GM23338 (cell line): ENCODE measurements at places on chromosomes 7 and 10.

DNA sequence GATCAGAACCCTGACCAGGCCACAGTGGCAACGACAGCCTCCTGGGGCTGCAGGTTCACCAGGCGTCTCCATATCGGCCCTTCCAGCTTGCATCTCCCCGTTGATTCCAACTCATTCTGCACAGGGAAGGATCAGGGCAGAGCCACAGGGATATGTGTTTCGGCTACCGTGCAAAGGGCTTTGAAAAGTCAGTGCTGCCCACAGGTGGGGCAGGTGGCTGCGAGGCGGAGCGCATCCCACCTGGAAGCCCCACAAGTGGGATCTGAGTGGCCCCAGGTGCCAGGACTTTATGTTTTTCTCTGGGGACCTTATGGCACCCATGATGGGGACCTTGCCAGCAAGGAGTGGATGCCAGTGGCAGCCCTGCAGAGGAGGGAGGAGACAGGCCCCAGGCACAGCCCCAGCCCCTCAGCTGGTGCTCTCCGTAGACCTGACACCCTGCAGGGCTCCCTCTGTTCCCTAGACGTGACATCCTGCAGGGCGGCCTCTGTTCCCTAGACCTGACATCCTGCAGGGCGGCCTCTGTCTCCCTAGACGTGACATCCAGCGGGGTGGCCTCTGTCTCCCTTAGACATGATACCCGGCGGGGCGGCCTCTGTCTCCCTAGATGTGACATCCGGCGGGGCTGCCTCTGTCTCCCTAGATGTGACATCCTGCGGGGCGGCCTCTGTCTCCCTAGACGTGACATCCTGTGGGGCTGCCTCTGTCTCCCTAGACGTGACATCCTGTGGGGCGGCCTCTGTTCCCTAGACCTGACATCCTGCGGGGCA, 189.4 kb downstream of the ELFN1 start:
- DNase-seq, result no peak

DNA sequence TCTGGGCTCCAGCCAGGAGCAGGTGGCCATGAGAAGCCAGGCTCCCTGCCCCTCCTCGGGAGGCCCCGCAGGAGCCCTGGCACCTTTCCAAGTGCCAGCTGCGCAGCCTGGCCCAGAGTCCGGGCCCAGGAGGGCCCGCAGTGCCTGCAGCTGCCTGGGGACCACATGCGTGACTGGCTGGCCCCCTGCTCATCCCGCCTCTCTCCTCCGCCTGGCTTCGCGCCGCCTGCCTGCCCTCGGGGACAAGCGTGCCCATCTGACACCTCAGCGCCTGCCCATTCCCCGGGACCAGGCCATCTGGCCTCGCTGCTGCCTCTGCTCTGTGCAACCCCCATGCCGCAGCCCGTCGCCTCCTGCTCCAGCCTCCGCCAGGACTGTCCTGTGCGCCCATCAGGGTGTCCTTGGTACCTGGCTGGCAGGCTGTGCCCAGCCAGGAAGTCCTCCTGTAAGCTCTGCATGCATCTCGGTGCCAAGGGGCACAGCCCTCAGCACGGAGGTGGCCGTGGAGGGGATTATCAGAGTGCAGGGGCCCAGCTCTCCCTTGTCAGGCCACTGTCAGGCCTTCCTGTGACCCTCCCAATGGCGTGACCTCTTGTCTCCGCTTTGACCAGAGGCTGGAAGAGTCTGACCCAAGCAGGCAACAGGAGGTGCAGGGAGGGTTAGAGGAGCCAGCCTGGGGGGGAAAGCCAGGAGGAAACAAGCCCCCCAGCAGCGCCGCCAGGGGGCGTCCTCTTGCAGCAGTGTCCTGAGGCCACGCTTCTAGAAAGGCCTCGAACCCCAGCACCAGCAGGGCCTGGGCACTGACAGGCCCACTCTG, 50.5 kb downstream of the TMEM209 start:
- peak; percentile 74 for DNase-seq

DNA sequence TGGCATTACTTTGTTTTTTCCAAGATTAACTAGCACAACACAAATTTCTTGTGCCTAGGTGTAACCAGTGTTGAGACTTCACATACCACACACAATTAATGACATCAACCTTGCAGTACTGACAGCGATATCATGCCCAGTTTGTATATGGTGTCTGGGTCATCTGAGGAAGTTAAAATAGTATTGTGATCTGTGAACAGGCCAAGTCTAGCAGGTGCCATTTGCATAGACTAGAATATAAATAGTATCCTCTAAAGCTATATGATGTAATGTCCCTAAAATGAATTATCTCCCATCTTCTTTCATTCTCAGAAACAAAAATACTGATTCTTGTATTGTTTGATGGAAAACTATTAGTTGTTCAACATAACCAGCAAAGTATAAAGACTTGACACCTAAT, 175.8 kb upstream of the KAT6B start:
- no peak for DNase-seq

DNA sequence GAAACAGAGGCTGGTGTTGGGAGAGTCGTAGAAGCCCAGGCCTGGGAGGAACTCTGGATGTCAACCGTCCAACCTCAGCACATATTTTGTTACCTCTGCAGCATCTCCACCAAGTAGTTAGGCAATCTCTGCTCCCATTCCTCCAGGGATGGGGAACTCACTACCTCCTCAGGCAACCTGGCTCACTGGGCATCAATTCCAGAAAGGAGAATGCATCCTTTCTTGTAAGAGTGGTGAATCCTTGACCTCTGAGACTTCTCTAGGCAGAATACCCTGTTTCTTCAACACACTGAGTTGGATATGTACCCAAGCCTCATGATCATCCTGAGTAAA, 136.7 kb upstream of the ZMIZ1 start:
- no peak for DNase-seq

- no peak for DNase-seq
These were observed 188.1 kb downstream of the MYOF start for GRCh38 chr10:93293999-93294398.

DNA sequence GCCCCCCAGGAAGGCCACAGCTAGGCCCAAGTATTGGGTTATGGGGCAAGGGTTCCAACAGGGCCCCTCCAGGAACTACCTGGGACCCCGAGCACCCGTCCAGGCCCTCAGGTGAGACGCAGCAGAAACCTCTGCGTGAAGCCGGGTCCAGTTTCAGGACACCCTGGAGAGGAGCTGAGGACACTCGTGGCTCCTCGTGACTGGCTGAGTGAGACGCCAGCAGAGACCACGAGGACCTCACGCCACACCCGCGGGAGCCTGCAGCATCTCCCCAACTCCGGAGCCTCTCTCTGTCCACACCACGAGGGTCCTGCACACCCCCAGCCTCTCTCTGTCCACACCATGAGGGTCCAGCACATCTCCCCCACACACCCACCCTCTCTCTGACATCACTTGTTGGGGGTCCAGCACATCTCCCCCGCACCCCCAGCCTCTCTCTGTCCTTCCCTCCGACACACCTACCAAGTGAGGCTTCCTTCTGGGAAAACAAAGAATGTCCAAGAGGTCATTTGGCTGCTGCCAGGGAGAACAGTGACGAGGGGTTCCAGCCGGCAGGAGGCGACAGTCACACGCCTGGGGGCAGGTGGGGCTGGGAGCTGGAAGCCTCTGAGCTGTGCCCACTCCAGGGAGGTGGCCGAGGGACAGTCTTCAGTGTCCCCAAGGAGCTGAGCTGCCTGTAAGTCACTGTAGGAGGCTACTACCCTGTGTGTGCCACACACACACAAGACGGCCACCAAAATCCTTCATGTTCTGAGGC, 46.1 kb upstream of the PPP2R2D start:
- DNase-seq, result no peak

DNA sequence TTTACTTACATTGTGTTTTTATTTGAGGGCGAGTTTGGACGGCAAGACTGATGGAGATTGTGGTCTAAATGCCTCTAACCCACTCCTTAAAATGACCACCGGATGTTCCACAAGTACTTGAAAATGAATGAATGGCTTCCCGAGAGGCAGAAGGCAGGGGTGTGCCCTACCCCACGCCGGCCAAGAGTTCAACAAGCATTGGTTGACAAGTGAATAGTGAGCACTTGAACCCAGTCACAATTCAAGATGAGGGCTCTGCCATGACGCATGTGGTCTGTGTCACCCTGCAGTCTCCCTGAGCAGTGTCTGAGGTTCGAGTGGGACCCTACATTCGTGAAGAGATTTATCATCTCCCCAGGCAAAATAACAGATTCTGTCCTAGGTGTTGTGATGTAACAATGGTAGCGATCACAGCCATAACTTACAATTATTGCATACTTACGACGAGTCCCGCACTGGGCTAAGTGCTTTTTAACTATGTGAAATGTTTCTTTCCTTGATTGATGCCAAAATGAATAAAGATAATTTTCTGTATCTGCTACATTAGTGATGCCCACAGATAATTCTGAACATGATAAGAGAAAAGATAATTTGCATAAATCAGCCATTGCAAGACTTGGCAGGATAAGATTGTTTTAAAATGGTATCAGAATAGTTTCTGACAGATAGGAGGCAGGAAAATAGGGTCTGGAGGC, 305.4 kb downstream of the WDR37 start:
- DNase-seq, result no peak

DNA sequence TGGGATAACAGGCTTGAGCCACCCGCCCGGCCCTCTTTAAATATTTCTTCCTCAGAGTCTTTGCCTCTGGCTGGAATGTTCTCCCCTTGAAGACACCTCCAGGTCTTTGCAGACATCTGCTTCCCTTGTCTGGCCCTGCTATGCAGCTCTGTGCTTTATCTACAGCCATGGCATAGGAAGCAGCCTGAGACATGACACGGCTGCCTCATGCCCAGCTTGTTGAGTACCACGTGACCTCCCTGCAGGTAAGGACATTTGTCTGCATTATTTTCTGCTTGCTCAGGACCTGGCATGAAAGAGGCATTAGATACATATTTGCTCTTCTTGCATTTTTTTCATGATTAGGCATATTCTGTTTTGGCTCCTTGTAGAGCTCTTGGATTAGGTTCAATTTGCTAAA, 113.8 kb upstream of the KLF6 start:
- DNase-seq, result no peak

DNA sequence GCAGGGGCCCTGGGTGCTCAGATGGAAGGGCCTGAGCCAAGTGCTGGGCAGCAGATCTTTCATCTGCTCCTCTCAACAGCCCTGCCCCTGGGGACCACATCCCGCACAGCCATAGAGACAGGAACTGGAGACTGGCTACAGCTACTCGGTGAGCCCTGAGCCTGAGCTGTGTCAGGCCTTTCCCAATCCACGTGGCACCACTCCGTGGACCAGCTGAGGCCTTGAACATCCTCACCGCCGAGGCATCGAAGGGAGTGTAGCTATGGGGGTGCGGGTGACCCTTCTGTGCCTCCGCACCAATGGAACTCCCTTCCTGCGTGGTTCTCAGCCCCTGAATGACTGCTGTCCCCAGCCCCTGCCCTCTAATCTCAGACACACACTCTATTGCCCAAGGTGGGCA, 362.7 kb upstream of the SHH start:
- no peak for DNase-seq

DNA sequence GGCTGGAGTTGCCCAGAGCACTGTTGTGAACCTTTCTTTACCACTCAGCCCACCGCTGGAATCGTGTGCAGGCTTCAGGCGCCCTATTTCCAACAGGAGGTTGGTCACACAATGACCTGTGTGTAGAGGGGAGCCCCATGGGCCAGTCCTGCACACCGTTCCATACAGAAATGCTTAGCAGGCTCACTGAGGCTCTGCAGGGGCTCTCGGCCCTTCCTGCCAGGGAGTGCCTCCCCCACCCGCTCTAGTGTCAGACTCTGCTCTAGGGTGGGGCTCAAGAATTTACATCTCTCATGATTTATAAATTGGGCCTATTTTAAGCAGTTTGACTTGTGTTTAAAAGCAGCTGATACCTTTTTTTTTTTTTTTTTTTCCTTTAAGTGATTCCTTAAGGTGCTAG, 42.0 kb downstream of the SHH start:
- no peak for DNase-seq

- no peak for DNase-seq
These were observed 177.1 kb upstream of the FRMD4A start for GRCh38 chr10:14507781-14508180.

GRCh38 chr10:79053081-79053434, 15.7 kb upstream of the ZMIZ1 start:
- DNase-seq, result no peak

GRCh38 chr7:130139193-130139960, 65.8 kb downstream of the TMEM209 start:
- no peak for DNase-seq

DNA sequence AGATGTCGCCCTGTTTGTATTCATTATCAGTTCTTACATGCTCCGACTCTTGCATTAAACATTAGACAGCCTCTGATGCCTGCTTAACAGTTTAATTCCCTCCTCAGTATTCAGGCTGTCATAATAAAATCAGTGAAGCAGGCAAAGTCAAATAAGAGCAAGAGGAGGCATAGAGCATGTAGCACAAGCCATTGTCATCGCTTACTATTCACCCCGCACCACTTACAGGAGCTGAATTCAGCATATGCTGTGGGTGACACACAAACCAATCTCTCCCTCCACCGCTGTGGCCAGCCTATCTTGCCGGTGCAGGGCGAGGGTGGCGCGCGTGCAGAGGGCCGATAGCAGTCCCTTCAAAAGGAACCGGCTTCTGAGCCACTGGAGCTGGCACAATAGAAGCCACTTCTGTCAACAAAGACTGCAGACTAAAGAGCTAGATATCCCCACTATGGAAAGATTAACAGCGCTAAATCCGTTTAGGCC, 433.2 kb upstream of the MGMT start:
- DNase-seq, result no peak
